Thymus (tissue), 14 donors: ENCODE measurements at places on chromosomes 2 and 18.

DNA sequence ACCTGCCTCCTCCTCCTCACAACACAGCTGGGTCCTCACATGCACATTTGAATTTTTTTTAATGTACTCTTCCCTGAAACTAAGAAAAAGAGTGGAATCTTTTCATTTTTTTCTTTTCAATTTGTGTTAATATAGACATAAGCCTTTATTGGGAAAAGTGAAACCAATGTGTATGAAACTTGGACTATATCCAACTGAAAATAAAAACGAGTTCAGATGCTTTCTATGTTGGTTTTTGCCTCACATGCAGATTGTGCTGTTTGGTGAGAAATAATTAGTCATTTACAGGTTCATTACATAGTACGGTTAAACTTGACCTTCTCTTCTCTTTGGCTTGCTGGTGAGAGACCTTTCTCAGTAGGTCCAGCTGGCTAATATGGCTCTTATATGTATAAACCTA is 515.2 kb upstream of the FANCL start:
- no peaks in the 10 kb centered on the region for H3K36me3 ChIP-seq
- H3K27ac ChIP-seq: no peak overlapping the region
- no peaks in the 10 kb centered on the region for H3K4me1 ChIP-seq
- no peak overlapping the region for H3K4me3 ChIP-seq

DNA sequence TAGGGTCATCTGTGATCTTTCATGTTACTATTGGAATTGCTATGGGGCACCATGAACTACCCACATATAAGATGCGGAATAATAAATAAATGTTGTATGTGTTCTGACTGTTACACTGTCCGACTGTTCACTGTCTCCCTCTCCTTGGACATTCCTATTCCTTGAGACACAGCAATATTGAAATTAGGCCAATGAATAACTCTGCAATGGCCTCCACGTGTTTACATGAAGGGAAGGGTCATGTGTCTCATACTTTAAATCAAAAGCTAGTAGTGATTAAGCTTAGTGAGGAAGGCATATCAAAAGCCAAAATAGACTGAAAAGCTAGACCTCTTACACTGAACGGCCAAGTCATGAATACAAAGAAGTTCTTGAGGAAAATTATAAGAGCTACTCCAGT is 751.3 kb downstream of the SOCS6 start:
- H3K27ac ChIP-seq: no peak overlapping the region
- no peaks in the 10 kb centered on the region for H3K27me3 ChIP-seq
- no peaks in the 10 kb centered on the region for H3K4me1 ChIP-seq
- no peak for DNase-seq
- H3K36me3 ChIP-seq: no peaks in the 10 kb centered on the region
- H3K4me3 ChIP-seq: no peak overlapping the region

DNA sequence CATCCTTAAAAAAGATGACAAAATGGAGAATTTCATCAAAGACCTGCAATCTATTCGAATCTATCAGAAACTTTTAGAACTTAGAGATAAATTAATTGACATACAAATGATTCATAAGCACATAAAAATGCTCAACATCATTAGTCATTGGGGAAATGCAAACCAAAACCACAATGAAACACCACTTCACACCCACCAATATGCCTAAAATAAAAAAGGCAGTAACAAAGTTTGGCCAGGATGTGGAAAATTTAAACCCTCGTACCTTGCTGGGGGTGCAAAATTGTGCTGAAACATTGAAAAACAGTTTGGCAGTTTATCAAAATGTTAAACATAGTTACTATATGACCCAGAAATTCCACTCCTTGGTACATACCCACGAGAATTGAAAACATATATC is 11.5 kb upstream of the EIF2AK3 start:
- no peaks in the 10 kb centered on the region for H3K27me3 ChIP-seq
- DNase-seq: no peak
- no peaks in the 10 kb centered on the region for H3K4me1 ChIP-seq
- H3K27ac ChIP-seq: no peak overlapping the region

DNA sequence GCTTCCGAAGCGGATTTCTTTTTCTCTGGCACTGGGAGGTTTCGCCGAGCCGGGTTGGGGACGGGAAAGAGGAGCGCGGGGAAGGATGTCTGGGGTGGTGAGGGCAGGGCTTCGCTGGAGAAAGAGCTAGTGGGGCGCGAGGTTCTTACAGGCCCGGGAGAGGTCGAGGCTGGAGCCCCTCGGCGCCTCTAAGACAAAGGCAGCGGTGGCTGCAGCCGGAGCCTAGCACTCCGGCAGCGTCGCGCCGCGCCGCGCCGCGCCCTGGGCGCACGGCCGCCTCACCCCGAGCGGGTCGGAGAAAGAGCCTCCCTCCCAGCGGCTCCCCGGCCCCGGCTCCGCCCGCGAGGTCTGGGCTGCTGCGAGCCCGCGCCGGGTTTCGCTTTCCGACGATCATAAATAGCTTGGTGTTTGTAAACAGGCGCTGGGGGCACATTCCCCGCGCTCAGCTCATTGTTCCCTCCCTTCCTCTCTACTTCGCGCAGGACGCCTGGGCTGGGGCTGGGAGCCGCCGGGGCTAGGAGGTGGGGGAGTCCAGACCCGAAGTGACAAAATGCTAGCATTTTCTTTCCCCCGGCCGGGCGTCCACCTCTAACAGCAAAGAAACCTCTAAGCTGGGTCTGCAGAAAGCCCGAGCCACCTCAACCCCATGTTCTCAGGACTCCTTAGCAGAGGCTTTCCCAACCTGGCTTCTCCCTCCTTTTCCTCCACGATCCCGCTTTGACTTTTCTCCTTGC is 813 bp upstream of the MEIS1 start:
- peak overlapping the region; percentile 57 for H3K27ac ChIP-seq
- H3K4me1 ChIP-seq: no peaks in the 10 kb centered on the region
- H3K36me3 ChIP-seq: no peaks in the 10 kb centered on the region
- H3K4me3 ChIP-seq: peak overlapping the region; percentile 44

- H3K27me3 ChIP-seq: no peaks in the 10 kb centered on the region
- no peak overlapping the region for H3K27ac ChIP-seq
- DNase-seq: peak; percentile 54
- no peaks in the 10 kb centered on the region for H3K36me3 ChIP-seq
Measured at GRCh38 chr2:217650716-217651360, 352.0 kb downstream of the TNS1 start.

- no peaks in the 10 kb centered on the region for H3K36me3 ChIP-seq
- H3K4me3 ChIP-seq: no peak overlapping the region
- H3K27ac ChIP-seq: no peak overlapping the region
Measured at GRCh38 chr18:10127729-10128128, 213.9 kb downstream of the VAPA start.
